ENCODE measurements at places on chromosomes 13 and 19. TPM values are rescaled to one million over a fixed set of nuclear protein-coding genes. Genes with fewer than 3 reads are reported as not detected.

GJB6 gene
- total RNA-seq: not detected

MIA gene
- 1.9 TPM for total RNA-seq

FFAR1 gene
- total RNA-seq: 0.60 TPM

CDC34 gene
- total RNA-seq: 31.9 TPM

TUBB4A gene
- 5.5 TPM for total RNA-seq

FUT2 gene
- 4.8 TPM for total RNA-seq

MAST1 gene
- total RNA-seq: 0.89 TPM

ODAD3 gene
- total RNA-seq: 0.20 TPM

SIGLEC9 gene
- total RNA-seq: 0.19 TPM

ACP7 gene
- total RNA-seq: not detected

ADGRE2 gene
- total RNA-seq: 3.1 TPM

FAM83E gene
- 2.3 TPM for total RNA-seq

MEX3D gene
- total RNA-seq: 8.1 TPM

GSX1 gene
- total RNA-seq: not detected

SLC8A2 gene
- 6.4 TPM for total RNA-seq

RTBDN gene
- 0.46 TPM for total RNA-seq

ALOX5AP gene
- 1.3 TPM for total RNA-seq

GFY gene
- total RNA-seq: not detected

MIR17HG gene
- 2.8 TPM for total RNA-seq

SLC25A41 gene
- total RNA-seq: not detected

CASP14 gene
- 0.14 TPM for total RNA-seq

CAPN12 gene
- 8.0 TPM for total RNA-seq

IZUMO1 gene
- 3.7 TPM for total RNA-seq

LIN37 gene
- 2.8 TPM for total RNA-seq

ATP8A2 gene
- 0.06 TPM for total RNA-seq

SHD gene
- total RNA-seq: not detected

SIGLEC5 gene
- not detected for total RNA-seq

PPP1R15A gene
- 12.2 TPM for total RNA-seq

C19orf18 gene
- total RNA-seq: not detected

ZNF575 gene
- 1.2 TPM for total RNA-seq

ZNF837 gene
- 1.5 TPM for total RNA-seq

ZNF441 gene
- total RNA-seq: 3.1 TPM

KIR3DL2 gene
- not detected for total RNA-seq

VSTM1 gene
- not detected for total RNA-seq

CERS4 gene
- total RNA-seq: 63.3 TPM

CEACAM4 gene
- 0.49 TPM for total RNA-seq

UBL3 gene
- total RNA-seq: 29.3 TPM

PSG6 gene
- total RNA-seq: not detected

C19orf33 gene
- 0.59 TPM for total RNA-seq

FARP1 gene
- 49.9 TPM for total RNA-seq

SLC10A2 gene
- not detected for total RNA-seq

ANGPTL8 gene
- total RNA-seq: not detected

PHF11 gene
- total RNA-seq: 18.6 TPM

PEAK3 gene
- 0.13 TPM for total RNA-seq

Measured in pancreas (tissue), 10 donors.